ENCODE measurements at places on chromosomes 13 and 19.

- no peak for DNase-seq
Observed at GRCh38 chr13:109781384-109782065, 4.9 kb downstream of the IRS2 start.

GRCh38 chr13:83470133-83470797, 412.0 kb downstream of the SLITRK1 start:
- DNase-seq, result no peak

DNA sequence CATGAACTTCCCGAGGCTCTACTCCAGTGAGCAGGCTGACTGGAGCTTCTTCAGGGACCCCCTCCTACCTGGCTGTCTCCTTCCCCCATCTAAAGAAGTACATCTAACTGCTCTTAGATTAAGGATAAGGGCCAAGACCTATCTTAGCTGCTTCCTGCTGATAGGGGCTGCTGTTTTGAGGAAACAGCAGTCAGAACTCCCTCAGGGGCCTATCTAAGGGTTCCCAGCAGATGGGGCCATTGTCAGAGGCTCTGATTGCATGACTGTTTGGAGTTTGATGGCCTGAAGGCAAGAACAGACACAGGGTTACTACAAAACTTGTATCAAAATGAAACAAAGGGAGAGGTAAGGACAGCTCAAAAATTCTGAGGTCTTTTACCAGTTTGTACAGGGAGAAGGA, 2636.9 kb upstream of the PCDH20 start:
- no peak for DNase-seq

- DNase-seq, result no peak
Observed at GRCh38 chr13:90185734-90186133, 1161.8 kb upstream of the MIR17HG start.

- DNase-seq, result no peak
Observed at GRCh38 chr19:41532526-41532925, 43.4 kb upstream of the CEACAM21 start.

- DNase-seq, result no peak
Observed at GRCh38 chr13:46010148-46010547, 42.4 kb downstream of the ZC3H13 start.

- DNase-seq, result no peak
Observed at GRCh38 chr13:101331731-101332130, 84.6 kb downstream of the NALCN start.

DNA sequence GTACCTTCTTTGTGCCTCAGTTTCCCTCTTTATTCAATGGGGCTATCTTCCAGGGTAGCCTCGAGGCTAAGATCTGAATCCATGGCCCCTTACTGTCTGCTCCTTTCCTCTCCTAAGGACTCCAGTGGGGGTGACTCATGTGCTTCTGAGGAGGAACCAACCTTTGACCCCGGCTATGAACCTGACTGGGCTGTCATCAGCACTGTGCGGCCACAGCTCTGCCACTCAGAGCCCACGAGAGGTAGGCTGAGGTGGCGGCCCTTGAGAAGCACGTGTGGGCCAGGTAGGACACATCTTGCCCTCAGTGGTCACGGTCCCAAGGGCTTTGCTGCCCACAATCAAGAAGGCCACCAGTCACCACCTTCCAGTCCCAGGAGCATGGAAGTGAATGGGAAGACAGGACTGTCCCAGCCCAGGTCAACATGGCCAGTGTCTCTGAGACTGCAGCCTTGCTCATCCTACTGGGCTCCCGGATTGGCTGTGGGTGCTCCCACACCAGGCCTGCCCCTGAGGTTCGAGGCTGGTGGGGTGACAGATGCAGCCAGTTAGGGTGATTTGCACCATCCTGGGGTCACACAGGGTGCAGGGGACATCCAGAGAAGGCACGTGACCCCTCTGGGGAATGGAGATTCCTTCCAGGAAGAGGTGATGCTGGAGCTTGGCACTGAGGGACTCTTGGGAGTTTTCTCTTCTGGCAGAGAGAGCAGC, 2.8 kb downstream of the TBC1D17 start:
- no peak for DNase-seq

- DNase-seq, result no peak
Observed at GRCh38 chr13:46035066-46035465, 17.5 kb downstream of the ZC3H13 start.

- DNase-seq, result no peak
Observed at GRCh38 chr13:45063261-45063860, 56.9 kb upstream of the GTF2F2 start.

GRCh38 chr13:106475852-106476251, 59.6 kb downstream of the EFNB2 start:
- no peak for DNase-seq

- no peak for DNase-seq
Observed at GRCh38 chr19:46555628-46556280, 45.4 kb upstream of the CALM3 start.

GRCh38 chr19:57819475-57820148, 4.9 kb upstream of the ZNF552 start:
- peak; percentile 54 for DNase-seq

DNA sequence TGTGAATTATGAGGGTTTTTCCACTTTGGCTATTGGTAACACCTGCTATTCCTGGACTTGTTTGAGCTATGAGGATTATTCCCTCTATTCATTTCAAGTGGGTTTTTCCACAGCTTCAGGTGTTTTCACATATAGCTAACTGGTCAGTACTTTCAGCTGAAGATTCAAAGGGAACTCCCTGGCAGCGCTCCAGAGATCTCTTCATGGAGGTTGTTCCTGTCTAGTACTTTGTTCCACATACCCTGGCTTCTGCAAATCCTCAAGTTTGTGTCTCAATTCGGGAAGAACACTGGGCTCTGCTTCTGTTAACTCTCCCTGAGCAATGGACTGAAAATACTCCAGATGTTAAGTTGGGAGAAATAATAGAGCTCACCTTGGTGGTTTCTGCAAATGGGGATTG, 5.6 kb upstream of the ZNF607 start:
- DNase-seq, result no peak

DNA sequence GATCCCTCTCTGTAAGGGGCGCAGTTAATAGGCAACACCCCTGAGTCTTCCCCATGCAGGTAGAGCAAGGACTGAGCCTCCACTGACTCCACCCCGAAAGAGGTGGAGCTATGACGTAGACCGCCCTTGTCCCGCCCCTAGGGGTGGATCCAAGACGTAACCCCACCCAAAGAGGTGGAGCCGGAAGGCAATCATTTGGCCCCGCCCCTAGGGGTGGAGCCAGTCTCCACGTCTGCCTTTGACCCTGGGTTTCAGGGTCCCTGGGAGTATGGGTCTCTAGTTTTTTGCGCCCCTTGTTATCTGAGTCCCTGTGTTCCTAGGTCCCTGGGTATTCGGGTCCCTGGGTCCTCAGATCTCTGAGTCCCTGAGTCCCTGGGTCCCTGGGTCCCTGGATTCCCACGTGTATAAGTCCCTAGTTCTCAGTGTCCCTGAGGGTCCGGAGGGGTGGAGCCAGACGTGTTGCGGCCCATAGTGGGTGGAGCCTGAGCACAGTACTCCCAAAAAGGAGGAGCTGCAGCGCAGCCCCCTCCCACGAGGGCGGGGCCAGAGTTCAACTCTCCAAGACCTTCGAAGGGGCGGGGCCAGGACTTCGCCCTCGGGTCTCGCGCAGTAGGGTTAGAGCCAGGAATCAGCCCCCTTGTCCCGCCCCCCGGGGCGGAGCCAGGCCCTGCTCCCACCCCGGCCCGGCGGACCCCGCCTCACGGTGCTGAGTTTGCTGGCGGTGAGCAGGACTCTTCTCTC, 5.3 kb downstream of the DENND1C start:
- peak; percentile 68 for DNase-seq

DNA sequence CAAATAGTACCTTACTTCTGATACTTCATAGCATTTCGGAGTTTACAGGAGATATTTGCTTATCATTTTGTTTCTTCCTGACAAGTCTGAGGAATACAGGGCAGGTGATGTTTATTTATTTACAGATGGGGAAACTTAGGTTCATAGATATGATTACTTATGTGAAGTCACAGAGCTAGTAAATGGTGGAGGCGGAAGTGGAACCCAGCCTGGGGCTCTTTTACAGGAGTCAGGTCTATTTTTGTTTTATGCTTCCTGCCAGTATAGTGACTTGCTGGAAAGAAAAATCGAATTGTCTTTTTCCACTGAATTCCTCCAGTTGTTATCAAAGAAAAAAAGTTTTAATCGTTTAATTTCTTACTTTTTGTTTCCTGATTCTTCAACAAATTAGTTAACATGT, 66.5 kb downstream of the DGKH start:
- DNase-seq, result no peak

- no peak for DNase-seq
Observed at GRCh38 chr19:5623397-5624017, 624 bp downstream of the SAFB start.

DNA sequence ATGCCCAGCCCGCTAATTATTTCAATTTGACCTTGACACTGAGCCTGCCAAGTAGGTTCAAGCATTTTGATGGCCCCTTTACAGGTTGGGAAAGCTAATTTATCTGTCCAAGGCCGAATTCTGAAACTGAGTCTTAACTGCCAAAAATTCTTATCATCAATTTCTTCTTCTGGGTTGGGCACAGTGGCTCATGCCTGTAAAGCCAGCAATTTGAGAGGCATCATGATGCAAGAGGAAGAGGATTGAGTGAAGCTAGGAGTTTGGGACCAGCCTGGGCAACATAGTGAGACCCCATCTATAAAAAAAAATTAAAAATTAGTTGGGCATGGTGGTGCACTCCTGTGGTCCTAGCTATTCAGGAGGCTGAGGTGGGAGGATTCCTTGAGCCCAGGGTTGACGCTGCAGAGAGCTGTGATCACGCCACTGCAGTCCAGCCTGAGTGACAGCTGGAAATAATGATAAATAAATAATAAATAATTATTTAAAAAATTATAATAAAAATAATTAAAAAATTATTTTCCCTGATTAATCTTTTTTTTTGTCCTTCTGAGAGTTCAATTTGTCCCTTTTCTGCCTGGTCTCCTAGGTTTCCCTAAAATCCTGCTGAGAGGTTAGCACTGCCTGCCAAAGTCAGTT, 1.3 kb upstream of the LDLR start:
- no peak for DNase-seq

- DNase-seq, result no peak
Observed at GRCh38 chr19:48672994-48673393, at the start of gene NTN5. NTN5 (minus strand) TSS chr19:48673017; CDS start chr19:48670986, 2,031 bp downstream.

DNA sequence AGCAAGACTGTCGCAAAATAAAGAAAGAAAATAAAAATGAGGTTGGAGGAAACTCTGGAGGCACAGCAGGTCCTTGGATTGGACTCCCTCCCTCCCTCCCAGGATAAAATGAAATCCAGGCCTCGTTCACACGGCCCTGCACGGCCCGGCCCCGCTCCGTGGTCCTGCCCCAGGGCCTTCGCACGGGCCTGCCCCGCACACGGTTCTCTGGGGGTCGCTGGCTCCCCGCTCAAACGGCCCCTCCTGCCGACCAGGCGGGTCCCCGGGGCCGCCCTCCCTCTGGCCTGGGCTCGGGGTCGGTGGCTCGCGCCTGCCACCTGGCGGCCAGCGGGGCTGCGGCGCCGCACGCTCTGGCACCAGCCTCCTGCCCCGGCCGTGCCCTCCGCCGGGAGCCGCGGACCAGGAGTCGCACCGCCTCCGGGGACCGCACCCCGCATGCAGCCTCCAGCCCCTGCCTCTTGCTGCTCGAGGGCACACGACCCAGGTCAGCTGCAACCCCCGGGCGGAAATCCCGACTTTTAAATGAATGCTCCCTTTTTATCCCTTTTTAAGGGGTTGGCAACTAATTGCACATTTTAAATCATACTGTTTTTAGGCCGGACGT, 1.5 kb upstream of the WDR18 start:
- DNase-seq, result peak; percentile 75

DNA sequence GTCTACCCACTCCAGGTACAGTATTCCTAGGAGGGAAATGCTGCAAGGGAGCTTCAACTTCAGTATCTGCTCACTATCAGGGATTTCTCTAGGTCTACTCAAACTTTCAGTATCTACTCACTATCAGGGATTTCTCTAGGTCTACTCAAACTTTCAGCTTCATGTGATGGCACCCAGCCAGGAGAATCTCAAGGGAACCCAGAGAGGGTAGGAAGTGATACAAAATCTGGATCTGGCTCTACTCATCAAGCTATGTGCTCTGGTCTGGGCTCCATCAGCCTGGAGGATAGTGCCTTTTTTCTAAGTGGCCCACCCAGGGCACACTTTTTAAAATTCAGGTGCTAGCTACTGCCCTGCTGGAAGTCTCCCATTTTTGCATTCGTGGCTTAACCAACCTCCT, 52.3 kb upstream of the FNDC3A start:
- DNase-seq, result no peak

DNA sequence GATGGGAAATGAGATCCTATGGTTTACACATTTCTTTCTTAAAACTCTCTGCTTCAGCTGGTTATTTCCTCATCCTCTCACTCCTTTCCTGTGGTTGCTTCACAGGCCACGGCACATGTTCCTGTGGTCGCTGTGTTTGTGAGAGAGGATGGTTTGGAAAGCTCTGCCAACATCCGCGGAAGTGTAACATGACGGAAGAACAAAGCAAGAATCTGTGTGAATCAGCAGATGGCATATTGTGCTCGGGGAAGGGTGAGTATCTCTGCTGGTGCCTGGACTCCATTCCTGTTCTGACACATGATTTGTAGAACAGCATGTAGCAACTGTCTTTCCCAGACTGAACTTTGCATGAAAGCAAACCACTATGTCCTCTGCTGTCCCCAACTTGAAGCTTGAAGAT, 254.2 kb downstream of the ITGBL1 start:
- DNase-seq, result no peak

GRCh38 chr19:6238643-6239281, 41.0 kb downstream of the MLLT1 start:
- no peak for DNase-seq

GRCh38 chr13:106835477-106835876, 267.5 kb upstream of the ARGLU1 start:
- DNase-seq, result no peak

- DNase-seq, result no peak
Observed at GRCh38 chr13:72201726-72202125, 334.7 kb upstream of the DACH1 start.

GRCh38 chr13:75458696-75459422, 23.1 kb downstream of the TBC1D4 start:
- DNase-seq, result no peak

GRCh38 chr19:42244347-42245220, 2.2 kb upstream of the GSK3A start:
- peak; percentile 76 for DNase-seq

DNA sequence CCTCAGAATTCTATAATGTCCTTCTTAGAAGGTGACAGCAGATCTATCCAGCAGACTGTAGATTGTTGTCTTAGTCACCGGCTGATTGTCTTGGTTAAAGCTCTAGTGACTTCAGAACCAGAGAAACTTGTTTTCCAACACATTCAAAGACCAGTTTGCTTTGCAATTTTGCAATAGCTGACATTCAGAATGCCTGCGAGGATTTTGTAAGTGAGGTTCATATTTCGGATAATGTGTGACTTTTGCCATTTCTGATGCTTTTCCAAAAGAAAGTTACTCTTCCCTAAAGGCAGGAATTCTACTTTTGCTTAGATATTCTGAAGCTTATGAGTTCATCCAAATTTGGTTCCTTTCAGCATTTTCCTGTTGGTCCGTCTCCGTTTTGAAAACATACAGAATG, 13.2 kb downstream of the SPINT2 start:
- DNase-seq, result no peak

GRCh38 chr19:7442423-7442822, 46.4 kb downstream of the PEX11G start:
- DNase-seq, result no peak
